ENCODE measurements at places on chromosomes 7 and 10.
A peak's percentile ranks its signal among the peaks of the same experiment; 100 is the strongest.

DNA sequence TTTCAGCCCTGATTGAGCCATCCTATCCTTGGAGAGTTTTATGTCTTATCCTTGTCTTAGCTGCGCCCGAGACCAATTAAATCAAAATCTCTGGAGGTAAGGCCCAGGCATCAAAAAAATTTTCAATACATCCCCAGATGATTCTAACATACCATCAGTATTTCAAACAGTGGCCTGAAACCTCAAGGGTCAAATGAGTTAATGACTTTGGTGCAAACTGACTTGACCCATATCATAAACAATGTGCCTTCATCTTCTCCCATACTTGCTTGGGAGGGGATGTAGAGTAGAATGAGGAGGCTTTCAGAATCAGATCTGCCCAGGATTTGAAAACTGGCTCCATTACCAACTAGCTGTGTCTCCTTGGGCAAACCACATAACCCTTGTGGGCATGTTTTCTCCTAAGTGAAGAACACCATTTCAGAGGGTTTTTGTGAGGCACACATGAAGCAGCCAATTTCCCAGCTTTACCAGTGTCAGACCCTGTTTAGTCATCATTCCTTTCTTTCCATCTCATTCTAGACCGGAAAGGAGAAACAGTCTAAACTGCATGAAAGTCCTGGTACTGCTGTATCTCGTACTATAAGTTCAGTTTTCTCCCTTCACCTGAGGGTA is 35.7 kb upstream of the ATXN7L1 start:
- no peak for DNase-seq

- DNase-seq: peak; percentile 71
Observed at GRCh38 chr10:90992462-90992861, 71.6 kb upstream of the ANKRD1 start.

- DNase-seq: no peak
Observed at GRCh38 chr10:61910226-61910805, 8.8 kb downstream of the ARID5B start.

DNA sequence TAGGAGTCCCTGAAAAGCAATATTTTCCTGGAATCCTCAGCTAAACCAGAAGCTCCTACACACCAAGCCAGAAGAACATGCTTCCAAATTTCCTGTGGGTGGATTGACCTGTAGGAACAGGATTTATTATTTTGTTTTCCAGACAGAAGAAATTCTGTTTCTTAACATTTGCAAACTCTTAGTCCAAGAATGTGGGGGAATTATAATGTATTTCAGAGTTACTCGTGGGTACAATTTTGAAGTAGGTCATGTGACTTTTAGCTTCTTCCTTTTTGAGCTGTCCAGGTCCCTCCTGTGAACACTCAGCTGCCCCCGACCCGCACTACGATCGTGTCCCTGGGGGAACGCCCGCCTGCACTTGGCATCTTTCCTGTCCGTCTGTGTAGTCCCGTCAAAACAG is 27.7 kb upstream of the VIPR2 start:
- DNase-seq: no peak

DNA sequence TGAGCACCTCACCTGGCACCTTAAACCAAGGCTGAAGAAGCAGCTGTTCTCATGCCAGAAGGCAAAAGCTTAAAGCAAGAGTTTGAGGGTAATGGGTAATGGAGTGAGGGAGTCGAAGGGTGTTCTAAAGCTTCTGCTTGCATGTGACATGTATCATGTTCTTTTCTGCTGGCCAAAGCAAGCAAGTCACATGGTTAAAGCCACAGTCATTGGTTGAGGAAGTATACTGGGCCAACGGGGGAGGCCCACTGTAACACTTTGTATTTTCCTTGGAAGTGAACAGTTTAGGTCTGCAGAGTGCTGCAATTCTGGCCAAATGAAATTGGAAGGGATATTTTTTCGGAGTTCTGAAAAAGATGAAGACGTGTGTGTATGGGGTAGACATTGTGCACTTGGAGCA is 75.7 kb downstream of the REEP3 start:
- no peak for DNase-seq

DNA sequence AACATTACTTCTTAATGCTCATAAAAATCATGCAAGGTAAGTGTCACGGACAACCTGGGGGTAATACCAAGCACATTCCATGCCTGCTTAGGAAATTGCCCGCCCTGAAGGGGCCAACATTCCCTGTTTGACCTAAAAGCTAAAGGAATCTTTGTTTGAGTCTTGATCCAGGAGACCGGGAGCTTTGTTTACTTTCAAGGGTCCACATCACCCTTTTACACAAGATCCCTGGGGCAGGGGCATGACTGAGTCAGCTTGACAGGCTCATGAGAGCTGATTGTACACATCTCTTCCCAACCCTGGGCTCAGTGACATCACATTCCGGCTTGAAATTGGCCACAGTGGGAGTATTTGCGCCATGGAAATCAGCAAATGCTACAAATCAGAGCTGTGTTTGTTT is 248.1 kb upstream of the HABP2 start:
- DNase-seq: no peak

GRCh38 chr10:87837445-87837844 is 19.4 kb upstream of the ATAD1 start:
- peak; percentile 21 for DNase-seq

DNA sequence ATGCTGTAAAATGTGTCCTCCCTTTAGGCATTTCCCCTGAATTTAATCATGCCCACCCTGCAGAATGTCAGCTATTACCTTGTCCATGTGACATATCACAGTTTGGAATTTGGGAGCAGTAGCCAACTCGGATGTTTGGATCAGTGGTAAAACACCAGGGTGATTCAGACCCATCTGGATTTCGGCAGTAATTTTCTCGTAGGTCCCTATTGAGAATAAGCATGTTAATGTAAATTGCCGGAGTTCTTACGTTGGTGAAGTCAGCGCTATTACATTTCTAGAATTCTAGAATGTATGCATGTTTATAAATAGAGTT is 44.1 kb downstream of the HGF start:
- no peak for DNase-seq

DNA sequence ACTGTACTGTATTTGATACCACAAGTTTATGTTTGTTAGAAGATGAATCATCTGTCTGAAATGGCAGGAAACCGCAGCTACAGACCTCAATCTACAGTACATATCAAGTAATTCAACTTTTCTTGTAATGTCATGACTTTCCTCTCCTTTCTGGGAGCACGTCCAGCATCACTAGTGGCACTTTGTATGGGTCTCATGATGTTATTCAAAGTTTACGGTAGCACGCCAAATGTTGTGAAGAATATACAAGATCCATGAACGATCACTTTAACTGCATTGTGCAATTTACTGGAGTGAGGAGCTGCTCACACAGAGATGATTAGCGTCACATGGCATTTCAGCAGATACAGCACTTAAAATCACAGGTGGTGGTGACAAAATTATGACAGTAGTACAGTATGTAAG is 257.8 kb upstream of the GNAI1 start:
- DNase-seq: no peak

DNA sequence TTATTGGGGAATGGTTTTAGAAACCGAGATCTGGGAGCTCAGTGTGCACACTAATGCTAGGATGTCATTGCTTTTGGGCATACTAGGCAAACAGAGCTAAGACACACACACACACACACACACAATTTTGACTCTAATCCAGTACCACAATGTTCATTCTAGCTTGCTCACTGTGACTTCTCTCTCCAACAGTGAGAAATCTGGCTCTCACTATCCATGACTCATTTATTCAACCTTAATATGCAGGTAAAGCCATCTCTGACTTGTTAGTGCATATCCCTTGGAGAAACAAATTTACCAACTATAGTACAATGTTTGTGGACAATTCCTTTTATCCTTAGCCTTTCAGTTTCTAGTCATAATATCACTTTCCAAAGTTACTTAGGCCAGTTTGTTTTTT is 5.9 kb upstream of the BMS1 start:
- no peak for DNase-seq

DNA sequence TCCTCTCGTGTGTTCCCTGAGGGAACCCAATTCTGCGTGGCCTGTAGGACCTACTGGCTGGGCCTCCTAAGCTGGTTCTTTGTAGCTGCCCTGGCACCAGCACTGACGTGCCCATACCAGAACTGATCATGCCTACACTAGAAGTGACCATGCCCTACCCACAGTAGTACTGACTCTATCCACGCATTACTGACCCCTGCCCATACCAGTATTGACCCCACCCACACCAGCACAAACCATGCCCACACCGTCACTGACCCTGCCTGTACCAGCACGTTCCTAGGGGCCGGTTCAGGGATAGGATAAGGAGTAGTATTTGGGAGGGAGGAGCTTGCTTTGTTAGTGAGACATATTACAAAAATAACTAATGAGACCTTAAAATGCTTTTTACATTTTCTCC is 88.0 kb downstream of the DOCK1 start:
- DNase-seq: no peak

DNA sequence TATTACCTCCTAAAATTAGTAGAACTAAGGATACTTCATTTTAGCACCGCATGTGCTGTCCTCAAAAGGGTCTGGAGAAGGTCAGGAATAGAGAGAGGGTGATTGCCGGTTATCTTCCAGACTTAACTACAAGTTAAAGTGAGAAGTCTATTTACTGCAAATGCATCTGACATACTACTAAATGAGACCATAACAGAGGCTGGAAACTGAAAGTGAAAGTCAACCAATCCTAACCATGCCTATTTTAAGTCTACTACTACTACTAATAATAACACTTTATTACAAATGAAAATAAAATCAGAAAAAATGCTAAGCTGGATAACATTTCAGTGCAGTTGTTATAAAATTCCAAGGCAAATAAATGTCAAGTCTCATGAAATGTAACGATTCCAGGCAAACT is 244.7 kb downstream of the KIF20B start:
- peak; percentile 16 for DNase-seq

DNA sequence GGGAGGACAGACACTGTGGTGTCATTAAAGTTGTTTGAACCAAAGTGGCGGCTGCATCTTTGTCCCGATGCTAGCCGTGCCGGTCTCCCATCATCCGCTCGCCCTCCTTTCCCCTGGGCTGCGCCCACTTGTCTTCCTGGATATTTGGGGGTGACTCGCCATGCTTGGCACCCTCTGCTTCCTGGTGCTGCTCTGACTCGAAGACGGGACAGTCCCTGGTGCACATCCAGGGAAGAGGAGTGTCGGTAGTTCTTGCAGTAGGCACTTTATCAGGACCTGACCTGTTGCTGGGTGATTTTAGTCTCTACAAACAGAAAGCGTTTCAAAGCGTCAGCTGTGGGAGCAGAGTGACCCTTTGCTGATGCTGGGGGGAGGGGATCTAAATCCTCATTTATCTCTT is 68.3 kb upstream of the DNAJB6 start:
- DNase-seq: no peak

GRCh38 chr7:118572604-118573003 is 348.1 kb downstream of the ANKRD7 start:
- DNase-seq: no peak

DNA sequence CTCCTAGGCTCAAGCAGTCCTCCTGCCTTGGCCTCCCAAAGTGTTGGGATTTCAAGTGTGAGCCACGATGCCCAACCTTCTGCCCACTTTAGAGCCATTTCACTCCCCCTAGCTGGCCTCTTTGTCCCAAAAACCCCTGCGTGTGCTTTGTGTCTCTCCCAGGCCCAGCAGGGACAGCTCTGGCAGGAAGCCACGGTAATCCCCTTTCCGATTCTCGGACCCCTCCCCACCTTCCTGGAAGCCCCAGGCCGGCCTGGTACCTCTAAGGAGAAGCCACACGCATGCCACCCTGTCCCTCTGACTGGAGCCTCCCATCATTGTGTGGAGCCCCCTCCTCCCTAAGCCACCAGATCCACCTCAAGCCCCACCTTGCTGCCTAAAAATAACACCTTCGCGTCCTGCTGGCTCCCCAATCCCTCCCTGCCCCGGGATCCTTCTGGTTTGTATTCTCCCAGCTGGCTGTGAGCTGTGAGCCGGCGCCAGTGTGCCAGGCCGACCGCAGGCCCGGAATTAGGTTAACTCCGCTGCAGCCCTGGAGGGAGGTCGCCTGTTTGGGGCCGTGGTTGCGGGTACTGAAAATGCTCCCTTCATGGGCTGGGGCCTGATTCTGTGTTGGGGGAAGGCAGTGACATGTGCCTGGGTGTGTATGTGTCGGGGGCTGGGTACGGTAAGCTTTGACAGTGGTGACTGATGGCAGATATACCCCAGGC is 16.4 kb upstream of the SRRM3 start:
- DNase-seq: no peak

DNA sequence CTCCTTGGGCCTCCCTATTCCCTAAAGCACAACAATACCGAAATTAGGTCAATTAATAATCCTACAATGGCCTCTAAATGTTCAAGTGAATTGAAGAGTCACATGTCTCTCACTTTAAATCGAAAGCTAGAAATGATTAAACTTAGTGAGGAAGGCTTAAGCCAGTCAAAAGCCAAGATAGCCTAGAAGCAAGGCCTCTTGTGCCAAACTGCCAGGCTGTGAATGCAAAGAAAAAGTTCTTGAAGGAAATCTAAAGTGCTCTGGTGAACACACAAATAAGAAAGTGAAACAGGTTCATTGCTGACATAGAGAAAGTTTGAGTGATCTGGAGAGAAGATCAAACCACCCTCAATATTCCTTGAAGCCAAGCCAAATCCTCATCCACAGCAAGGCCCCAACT is 57.2 kb downstream of the SLC29A4 start:
- DNase-seq: no peak

DNA sequence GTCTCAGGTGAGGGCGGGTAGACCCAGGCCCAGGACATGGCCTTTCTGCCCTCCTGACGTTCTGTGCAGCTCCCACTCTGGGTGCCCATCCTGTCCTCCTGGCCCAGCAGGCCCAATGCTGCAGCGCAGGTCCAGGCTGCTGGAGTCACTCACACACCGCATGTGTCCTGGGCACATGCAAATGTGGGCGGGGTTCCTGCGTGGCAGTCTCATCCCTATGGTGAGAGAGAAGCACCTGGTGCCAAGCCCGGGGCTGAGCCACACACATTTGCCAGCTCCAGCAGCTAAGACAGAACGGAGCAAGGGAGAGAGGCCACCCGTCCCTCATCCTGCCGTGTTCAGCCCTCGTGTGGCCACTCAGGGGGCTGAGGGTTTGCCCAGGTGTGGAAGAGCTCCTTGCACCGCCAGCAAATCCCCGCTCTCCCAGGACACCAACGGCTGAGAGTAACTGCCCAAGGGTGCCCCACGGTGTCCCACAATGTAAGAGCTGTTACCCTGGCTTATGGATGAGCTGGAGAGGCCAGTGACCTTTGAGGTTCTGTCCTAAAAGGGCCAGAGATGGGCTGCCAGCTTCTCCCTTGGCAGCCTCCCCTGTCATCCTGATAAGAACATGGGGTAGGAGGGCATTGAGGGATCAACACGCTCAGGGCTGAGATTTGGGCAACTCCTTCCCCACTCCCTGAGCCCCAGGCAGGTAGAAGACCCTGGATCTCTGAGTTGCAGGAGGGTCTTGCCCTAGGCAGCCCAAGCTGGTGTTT is 4.4 kb downstream of the FUOM start:
- no peak for DNase-seq

DNA sequence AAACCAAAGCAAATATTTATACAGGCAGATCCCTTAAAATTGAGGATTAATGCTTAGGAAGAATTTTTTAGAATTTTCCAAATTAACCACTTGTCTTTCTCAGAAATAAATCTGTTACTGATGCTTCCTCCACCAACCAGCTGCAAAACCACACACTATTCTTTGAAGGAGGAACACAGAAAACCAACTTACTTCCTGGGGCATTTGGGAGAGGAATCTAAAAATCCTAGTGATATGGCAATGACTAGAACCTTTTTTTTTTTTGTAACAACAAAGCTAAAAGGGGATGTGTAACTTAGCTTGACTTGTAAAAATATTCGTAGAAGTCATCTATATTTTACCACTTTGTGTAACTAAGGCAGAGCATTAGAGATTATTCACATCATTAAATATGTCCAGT is 5.1 kb upstream of the TM9SF3 start:
- no peak for DNase-seq

- DNase-seq: no peak
Observed at GRCh38 chr10:103717341-103718246, 137.8 kb downstream of the SH3PXD2A start.

GRCh38 chr10:91893051-91893450 is 16.2 kb downstream of the FGFBP3 start:
- peak; percentile 50 for DNase-seq

Data from suppressor macrophage treated with lipopolysaccharide for 4 hours (primary cell).